CD8-positive, alpha-beta memory T cell (primary cell): ENCODE measurements at places on chromosomes 1 and 21. TPM values are rescaled to one million over a fixed set of nuclear protein-coding genes. Genes with fewer than 3 reads are reported as not detected.

Gene CFAP45
- total RNA-seq = 1.2 TPM

Gene KRTAP13-2
- total RNA-seq = not detected

Gene OR2AK2
- not detected for total RNA-seq

Gene SLFNL1
- 0.09 TPM for total RNA-seq

Gene LRRIQ3
- 2.0 TPM for total RNA-seq

Gene IRF6
- total RNA-seq = 1.2 TPM

Gene AQP10
- not detected for total RNA-seq

Gene CCDC27
- not detected for total RNA-seq

Gene RPRD2
- 26.4 TPM for total RNA-seq

Gene UBE2U
- total RNA-seq = not detected

Gene METTL25B
- 29.7 TPM for total RNA-seq

Gene NCF2
- 4.6 TPM for total RNA-seq

DNA sequence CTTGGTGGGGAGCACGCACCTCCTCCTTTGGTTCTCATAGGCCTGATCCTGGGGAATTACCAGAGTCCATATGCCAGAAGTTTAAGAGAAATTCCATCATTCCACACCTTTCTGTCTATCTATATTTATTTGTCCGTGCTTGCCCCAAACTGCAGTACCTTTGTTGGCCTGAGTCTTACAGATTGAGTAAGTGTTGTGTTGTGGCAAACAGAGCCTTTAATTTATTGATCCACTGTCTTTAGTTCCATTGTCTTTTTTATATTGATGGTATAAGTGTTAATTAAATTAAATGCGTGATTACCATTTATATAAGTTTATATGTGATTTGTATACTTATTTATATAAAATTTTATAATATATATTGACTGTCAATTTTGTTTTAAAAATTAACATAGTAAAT, 4.9 kb downstream of the SH3BGR start:
- DNase-seq = no peak

DNA sequence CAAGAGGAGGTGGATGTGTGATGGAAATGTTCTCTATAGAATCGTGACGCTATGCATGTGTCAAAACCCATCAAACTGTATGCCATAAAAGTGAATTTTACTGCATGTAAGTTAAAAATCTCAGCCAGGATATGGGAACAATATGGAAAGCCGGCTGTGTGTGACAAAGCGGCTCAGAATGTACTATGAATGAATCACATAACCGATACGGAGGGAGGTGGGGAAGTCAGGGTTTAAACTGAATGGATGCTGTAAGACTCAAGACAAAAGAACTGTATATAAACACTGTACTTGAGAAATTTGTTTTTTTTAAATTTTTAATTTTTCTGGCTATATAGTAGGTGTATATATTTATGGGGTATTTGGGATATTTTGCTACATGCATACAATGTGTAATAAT, 111.6 kb upstream of the PDE4B start:
- DNase-seq = no peak

DNA sequence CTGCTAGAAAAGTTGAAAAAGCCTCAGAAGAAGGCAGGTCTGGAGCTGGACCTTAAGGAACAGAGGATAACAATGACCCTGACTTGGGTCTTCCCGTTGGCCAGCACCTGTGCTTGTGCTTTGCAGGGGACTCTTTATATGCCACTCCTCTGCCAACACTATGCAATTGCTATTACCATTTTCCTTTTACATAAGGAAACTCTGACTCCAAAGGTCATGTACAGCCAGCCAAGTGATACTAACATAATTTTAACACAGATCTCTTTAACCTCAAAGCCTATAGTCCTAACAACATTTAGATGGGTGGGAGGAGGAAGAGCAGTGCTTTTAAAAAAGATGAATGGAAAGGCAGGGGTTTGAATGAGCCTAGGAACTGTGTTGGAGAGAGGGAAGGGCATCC, 106.6 kb upstream of the RAB4A start:
- DNase-seq = no peak

- no peak for DNase-seq
Observed at GRCh38 chr1:187078916-187079315, 250.2 kb downstream of the PLA2G4A start.

DNA sequence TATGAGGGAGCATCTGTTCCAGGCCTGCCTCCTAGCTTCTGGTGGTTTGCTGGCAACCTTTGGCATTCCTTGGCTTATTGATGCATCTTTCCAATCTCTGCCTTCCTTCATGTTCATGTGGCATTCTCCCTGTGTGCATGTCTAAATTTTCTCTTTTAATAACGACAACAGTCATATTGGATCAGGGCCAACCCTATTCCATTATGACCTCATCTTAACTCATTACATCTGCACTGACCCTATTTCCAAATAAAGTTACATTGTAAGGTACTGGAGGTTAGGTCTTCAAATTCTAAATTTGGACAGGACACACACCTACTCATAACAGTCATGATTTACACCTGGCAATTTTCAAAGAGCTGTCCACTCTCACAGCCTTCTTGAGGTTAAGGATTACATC, 117.2 kb upstream of the FGGY start:
- no peak for DNase-seq

DNA sequence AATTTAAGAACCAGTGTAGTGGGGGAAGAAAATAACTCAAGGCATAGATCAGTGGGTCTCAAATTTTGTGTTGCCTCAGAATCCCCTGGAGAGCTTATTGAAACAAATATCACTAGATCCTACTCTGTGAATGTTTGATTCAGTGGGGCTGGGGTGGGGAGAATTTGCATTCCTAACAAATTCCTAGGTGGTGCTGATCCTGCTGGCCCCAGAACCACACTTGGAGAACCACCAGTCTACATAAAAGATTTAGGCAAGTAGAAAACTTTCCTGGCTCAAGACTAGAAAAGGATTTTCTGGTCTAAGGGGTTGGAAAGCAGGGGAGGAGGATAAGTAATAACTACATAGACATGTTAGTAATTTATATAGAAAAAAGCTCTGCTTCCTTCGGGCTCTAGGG, 34.1 kb upstream of the C1orf21 start:
- DNase-seq = no peak

DNA sequence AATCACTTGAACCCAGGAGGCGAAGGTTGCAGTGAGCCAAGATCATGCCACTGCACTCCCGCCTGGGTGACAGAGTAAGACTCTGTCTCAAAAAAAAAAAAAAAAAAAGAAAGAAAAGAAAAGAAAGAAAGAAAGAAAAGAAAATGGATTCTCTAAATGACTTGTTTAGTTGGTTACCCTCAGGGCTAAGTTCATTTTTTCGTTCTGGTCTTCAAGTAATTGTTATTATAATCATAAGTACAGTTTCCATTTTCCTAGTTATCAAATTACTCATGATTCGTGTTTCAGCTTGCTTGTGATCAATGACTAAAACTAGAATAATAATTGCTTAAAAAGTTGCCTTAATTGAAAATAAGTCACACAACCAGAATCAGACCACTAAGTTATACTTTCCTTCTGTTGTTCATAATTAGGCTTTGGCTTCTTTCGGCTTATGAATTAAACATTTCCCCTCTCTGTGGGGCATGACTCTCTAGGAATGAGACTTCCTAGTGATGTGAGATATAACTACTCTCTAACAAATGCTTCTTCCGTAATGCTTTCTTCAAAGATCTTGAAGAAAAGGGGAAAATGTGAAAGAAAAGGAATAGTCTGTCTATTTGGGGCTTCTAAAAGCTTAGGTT, 9.6 kb upstream of the RLF start:
- DNase-seq = no peak

DNA sequence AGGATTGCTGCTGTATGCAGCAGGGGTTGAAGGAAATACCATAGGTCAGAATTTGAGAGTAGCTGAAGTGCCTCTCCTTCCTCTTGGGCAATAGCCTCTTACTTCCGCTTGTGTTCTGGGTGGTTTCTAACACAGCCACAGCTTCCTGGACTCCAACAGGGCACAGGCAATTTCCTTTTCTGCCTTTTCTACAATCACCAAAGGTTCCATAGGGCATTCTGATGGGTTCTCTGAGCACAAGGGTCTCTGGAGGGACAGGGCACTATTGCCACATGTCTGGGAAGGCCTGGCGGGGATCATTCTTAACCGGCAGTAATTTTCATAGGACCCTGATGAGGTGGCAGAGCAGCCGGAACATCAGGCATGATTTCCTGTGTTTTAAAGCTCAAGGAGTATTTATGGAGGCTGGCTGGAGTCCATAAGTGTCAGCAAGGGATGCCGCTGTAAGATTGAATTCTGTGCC, 5.5 kb upstream of the AGTRAP start:
- peak; percentile 34 for DNase-seq

GRCh38 chr1:113141650-113142473, 68.9 kb downstream of the LRIG2 start:
- no peak for DNase-seq

DNA sequence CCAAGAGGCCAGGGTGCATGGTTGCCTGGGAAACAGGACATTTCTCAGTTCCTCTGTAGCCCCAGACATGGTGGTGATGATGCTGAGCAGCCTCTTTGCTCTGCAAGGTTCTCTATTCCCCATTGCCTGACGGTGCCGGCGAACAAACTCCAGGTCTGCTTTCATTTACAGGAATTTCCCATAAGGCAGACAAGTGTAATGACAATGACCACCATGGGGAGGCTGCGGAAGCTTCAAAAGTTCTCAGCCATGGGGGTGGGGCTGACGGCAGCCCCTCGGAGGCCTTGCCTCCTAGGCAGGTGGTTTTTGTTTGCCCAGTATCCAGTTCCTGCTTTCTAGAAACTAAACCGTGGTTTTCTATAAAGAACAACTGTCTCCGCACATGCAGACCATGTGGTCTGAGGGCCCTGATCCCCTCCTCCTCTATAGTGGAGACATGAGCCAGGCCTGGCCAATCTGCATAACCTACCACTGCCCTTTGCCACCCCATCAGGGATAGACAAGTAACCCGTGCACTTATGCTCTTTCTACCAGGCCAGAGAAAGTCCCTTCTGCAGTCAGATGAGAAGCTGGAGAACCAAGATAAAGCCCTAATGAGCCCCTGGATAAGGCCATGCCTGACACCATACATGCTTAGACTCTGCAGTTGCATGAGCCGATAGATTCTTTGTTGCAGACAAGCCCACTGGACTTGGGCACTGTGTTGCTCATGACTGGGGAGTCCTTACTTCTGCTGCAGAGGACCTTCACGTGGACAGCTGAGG, 54.1 kb downstream of the LDLRAD2 start:
- DNase-seq = no peak

DNA sequence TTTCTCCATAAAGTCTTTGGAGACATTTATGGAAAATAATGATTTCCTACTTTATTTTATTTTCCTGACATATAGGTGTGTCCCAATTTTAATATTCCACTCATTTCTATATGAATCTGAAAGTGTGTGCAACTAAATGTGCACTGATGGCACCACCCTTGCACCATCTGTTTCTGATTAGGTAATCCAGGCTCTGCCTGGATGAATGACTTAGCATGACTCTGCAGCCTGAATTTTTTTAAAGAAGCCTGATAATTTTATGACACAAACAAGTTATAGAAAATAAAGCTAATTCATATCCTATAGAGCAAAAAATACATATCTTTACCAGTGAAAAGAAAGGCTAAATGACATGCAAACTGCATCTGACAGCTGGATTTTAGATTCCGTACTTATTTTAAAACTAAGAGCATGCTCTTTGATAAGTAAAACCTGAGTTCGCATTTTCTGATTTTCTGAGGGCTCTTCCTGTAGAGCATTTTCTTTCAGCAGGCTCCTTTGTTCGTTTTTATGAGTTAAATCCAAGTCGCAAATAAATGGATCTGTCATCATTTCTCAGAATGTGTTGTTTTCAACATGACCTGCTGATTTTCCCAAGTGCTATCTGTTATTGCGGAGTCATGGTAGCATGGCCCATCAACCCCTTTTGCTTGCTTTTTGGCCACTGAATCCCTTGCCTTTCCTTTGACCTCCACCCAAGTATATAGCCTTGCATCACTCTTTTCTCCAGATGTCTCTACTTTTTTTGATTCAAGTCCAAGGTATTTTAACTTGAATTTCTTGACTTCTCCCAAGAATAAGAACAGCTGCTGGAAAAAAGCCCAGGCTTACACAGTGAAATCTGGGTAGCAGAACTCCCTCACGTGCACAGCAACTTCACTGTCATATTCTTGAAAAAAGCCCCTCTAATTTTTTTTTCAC, 52.8 kb upstream of the LYPLAL1 start:
- DNase-seq = no peak

DNA sequence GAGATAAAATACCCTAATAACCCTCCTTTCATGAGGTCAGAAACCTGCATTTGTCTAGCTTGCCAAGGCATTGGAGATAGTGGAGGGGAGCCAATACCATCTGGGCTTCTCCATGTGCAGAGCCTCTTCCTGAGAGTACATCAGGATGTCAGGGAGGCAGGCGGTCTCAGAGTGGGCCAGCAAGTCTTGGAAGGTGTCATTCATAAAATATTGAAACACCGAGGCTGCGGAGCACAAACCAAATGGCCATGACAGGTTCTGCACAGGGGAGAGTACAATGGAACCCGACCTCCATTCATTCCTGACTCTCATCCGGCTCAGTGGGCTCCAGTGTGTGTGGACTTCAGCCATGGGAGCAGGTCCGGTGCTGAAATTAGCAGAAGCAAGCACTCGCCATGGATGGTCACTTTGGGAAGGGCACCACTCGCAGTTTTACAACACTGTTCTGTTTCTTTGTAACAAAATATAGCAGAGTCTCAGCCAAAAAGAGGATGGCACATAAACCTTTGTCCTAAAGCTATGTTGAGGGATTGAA, 446.6 kb downstream of the SIPA1L2 start:
- DNase-seq = no peak

DNA sequence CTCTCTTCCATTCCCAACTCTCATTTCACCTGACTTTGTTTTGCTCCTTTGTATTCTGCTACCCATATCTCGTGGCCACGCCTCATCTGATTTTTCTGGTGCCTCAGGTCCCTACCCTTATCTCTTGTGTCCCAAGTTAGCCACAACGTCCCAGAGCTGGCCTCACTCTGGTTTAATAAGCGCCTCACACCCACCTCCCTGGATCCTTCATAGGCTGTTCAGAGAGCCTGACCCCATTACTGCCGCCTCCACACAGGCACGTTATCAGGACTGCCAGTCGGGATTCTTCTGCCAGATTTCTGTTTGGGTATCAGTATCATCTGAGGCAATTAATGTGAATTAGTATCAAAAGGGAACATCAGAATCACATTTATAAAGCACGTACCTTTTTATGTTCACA, 34.7 kb upstream of the TMEM125 start:
- DNase-seq = no peak

DNA sequence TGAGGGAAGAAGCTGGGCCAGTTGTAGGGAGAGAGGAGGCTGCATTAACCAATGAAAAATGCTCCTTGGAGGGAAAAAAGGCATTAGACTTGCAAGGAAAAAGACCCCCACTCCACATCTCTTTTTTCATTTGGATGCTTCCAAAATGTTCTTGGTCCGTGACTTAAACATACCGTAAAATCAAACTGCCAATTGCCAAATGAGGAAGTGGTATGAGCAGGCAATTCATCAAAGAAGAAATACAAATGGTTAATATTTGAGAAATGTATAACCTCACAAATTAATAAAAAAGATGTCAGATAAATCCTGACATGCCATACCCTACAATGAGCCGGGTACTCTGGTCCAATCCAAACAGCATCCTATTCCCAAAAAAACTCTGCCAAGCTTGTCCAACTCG, 30.6 kb downstream of the KANK4 start:
- no peak for DNase-seq

- DNase-seq = no peak
Observed at GRCh38 chr1:177660188-177660587, 309.7 kb downstream of the SEC16B start.
